Stimulated activated CD8-positive, alpha-beta memory T cell treated with anti-CD3 and anti-CD28 coated beads, Interleukin-2, amount 100 ng/mL, for 1 hour (primary cell): ENCODE measurements at places on chromosomes 12 and 14.

DNA sequence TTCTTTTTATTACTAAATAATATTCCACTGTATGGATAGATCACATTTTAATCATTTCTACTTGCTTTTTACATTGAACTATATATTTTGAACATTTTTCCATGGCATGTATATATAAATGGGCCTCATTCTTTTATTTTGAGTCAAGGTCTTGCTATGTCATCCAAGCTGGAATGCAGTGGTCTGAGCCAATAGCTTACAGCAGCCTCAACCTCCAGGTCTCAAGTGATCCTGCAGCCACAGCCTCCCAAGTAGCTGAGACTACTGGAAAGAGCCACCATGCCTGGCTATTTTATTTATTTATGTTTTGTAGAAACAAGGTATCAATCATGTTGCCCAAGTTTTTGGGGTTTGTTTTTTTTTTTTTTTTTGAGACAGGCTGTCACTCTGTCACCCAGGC is 7.6 kb downstream of the FCF1 start:
- no peak for DNase-seq

DNA sequence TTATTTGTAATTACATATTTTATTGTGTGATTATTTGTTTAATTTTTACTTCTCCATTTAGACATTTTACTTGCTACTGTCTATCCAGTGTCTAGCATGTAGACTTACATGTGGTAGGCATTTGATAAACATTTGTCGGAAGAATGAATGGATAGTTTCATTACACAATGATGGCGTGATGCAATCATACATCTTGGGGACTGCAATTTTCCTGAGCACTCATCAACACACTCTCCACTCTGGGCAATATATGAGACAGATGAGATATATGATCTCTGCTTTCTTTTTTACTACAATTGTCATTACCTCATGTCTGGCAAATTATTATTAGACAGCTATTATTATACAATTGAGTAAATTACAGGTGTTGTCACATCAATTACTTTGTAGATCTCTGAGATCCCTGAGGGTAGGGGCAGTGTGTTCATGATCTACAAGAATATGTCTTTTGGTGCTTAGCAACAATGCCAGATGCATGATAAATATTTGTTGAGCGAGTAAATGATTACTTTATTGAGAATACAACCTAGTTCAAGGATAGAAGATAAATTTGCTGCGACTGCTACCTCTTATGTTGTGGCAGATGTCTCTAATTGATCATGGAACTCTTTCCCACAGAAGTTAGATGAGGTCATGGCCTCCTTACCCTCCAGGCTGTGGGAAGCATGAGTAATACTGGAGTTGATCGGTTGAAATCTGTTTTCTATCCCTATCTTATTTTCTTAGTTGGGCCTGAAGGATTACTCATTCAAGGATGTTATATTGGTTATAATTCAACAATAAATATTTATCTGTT is 416.0 kb downstream of the LRIG3 start:
- DNase-seq: no peak

DNA sequence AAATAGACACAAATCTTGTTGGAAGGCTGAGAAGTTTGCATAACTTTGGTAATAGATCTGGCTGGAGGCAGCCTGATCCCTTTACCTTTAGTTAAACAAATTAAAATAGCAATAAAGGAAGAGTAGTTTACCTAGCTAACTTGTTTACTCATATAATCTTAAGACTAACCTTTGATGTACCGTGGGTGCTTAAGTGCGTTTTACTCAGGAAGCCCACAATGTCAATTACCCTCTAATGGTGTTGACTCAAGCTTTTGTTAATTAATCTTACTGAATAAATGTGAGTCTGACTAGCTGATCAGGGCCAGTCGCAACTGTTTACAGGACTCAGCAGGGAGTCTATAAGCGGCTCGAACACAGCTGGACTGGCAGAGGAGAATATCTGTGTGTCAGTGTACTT is 51.5 kb downstream of the FAR2 start:
- DNase-seq: no peak

GRCh38 chr14:68880581-68881105 is 87.8 kb upstream of the ZFP36L1 start:
- no peak for DNase-seq

GRCh38 chr12:91133871-91134270 is 22.6 kb upstream of the LUM start:
- no peak for DNase-seq

- no peak for DNase-seq
Measured at GRCh38 chr14:61362072-61362750, 40.8 kb downstream of the PRKCH start.

- no peak for DNase-seq
Measured at GRCh38 chr14:73459959-73460358, 1.6 kb upstream of the NUMB start.
